Ecto neural progenitor cell (in vitro differentiated cells): ENCODE measurements at places on chromosomes 7 and 10.

- peak; percentile 36 for DNase-seq
These were observed 9.7 kb upstream of the RASSF4 start for GRCh38 chr10:44949915-44950314.

- DNase-seq: no peak
These were observed 6.4 kb upstream of the MSS51 start for GRCh38 chr10:73439605-73440312.

GRCh38 chr10:52486840-52487611 is 172.9 kb downstream of the DKK1 start:
- DNase-seq: no peak

- DNase-seq: no peak
These were observed 457.6 kb downstream of the SEMA3D start for GRCh38 chr7:84729284-84729683.

DNA sequence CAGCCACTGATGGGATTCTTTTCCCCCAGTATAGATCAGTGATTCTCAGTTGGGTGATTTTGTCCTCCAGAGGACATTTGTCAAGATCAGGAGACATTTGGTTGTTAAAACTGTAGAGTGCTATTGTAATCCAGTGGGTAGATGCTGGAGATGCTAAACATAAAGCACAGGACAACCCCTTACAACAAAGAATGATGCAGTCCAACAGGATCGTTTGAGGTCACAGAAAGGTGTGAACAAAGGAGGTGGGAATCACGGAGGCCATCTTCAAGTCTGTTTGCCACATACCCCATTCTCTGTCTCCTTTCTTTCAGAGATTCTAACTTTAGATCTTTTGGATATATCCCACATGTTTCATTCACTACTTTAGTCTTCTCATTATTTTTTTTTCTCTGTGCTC is 69.0 kb downstream of the HELLS start:
- DNase-seq: no peak

GRCh38 chr7:27062946-27063345 is 32.9 kb downstream of the HOXA1 start:
- no peak for DNase-seq

GRCh38 chr10:68402276-68402675 is 4.8 kb downstream of the RUFY2 start:
- DNase-seq: no peak

DNA sequence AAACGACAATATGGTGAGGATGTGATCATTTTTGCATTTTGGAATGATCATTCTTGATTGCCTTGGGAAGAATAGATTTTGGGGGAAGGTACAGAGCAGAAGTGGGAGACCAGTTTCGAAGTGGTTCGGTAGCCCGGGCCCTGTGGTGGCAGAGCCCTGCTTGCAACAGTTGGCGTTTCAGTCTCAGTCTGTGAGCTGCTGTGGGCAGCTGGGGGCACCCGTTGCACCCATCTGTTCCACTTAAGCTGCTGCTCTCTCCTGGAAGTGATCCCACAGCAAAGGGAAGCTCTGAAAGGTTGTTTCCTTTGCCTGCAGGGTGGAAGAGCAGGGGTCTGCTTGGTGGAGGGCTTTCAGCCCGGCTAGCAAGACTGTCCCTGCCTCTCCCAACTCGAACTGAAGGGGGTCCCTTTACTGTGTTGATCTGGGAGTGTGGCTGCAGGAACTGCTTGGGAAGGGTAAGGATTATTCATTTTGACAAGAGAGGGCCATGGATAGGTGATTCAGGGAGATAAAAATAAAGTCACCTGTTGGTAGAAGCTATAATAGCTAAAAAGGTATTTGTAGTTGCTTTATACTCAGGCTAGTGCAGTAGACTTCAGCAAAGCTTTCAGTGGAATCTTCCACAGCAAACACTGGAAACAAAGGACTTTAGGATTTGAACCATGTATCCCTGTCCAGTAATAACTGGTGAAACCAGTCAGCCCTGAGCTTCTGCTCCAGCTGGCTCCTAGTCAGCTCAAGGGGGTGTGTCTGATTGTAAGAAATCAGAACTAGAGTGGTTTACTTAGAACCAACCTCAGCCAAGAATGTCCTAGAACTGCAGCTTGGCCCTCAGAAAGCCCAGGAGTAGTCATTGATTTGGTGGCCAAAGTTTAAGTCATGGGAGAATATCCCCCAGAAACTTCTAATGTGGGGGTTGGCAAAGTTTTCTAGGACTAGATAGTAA is 53.1 kb upstream of the PDCD4 start:
- no peak for DNase-seq

DNA sequence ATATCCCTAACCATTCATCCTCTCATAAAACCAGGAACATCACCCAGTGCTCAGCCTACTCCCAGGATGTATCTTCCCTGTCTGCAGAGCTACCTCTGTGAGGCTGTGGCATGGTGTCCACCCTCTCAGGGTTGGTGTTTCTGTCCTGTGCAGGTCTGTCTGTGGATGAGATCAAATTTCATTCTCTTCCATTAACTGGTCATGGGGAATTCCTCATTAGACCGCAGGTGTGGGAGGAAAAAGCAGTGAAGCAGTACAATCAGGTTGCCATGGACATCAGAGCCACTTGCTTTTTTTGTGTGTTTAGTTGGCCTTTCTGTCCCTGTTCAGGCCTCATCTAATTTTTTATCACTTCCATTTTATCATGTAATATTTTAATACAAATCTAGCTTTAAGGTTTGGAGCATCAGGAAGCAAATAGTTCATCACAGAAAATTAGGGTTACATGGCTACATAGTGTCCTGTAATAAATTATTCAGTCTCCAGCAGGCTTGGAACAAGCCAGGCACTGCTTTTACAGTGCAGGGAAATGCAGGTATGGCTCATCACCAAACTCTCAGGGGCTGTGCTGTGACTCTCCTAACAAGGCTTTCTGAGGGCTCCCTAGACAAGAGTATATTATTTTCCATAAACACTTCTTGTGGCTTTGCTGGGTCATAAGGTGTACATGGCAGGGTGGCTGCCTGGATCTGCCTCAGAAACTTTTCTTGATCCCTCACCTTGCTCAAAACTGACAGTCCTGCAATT is 594.9 kb upstream of the IGFBP3 start:
- DNase-seq: no peak

GRCh38 chr10:7411671-7412128 is 866 bp upstream of the SFMBT2 start:
- DNase-seq: peak; percentile 53

DNA sequence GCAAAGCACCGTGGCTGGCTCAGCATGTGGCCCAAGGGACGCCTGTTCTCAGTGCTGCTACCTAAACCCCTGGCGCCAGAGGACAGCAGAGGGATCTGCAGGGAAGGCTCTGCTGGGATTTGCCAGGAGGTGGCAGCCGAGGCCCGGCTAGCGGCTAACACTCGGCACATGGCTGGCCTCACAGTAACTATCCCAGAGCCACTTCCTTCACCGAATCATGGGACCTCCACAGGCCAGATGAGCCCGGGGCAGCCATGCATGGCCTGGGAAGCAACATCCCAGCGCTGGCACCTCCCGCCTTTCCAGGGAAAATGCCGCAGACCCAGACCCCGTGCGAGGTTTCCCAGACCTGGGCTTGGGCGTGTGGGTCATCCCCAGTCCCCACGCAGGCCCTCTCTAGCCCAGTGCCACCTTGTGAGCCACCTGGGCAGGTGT is 36.4 kb downstream of the DPYSL4 start:
- DNase-seq: peak; percentile 90

DNA sequence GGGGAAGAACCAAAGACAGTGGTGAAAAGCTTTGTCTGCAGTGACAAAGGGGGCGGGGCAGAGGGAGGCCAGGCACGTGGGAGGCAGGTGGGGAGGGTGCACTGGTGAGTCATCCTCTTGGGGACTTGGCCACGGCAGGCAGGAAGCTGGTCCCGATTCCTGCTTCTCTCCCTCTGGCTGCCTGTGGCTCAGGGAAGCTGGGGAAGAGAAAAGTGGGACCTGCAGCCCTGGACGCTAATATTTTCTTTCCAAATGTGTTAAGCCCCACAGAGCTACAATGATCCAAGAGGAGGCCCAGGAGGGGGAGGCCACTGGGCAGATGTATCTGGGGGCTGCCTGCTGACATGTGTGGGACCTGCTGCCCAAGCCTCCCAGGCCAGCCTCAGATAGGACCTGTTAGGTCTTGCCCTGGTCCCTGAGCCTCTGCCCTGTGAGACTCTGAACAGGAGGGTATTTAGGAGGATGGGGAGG is 231.8 kb downstream of the KCNMA1 start:
- peak; percentile 78 for DNase-seq

- DNase-seq: no peak
These were observed 79.1 kb downstream of the CCSER2 start for GRCh38 chr10:84407388-84408049.

- no peak for DNase-seq
These were observed 99.6 kb downstream of the PLXDC2 start for GRCh38 chr10:19915816-19916215.

GRCh38 chr10:89468191-89468965 is 54.0 kb downstream of the IFIT5 start:
- no peak for DNase-seq

GRCh38 chr10:76089556-76090180 is 658.2 kb downstream of the LRMDA start:
- DNase-seq: no peak

DNA sequence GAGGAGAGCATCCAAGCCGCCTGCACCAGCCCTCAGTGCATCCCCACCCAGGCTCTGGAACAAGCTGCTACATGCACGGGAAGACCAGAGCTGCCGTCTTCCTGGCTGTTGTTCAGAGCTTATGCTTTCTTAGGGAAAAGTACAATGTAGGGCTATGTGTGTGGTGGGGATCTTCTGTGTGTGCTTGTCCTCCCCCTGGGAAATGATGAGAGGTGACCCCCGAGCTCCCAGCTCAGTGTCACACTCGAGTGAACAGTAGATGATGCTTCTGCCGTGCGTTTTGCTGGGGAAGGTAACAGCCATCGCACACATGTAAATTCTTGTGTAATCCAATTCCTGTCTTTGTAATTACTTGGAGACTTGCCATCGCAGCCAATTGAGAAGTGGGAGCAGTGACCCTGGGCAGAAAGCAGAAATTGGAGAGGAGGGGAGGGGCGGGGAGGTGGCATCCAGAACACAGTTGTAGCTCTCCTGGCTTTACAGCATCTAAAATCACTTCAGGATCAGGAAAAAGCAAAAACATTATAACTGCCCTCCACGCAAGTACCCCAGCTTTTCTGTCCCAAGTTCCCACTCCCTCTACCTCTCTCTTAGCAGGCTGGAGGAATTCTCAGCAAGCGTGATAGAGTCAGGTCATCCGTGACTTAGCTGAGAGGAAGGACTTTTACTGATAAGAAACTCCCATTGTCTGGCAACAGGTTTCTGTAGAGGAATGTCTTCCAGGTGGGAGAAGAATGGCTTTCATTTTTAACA is 149.6 kb downstream of the TCF7L2 start:
- DNase-seq: no peak

- no peak for DNase-seq
These were observed 1.4 kb upstream of the THSD7A start for GRCh38 chr7:11833431-11833830.

DNA sequence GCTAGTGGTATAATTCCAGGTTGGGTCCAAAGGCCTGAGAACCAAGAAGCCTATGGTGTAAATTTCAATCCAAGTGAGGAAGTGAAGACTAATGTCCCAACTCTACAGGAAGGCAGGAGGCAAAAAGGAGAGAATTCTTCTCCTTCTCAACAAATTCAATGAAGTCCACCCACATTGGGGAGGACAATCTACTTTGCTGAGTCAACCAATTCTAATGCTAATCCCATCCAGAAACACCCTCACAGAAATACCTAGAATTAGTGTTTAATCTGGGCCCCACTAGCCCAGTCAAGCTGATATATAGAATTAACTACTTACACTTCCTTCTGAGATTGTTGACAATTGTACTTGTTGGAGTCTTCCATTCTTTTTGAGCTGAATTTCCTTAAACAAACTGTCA is 413.2 kb upstream of the PHF14 start:
- DNase-seq: no peak

GRCh38 chr10:12973149-12973718 is 28.3 kb downstream of the CCDC3 start:
- no peak for DNase-seq

- no peak for DNase-seq
These were observed 22.7 kb downstream of the CYP2C19 start for GRCh38 chr10:94785211-94785610.

GRCh38 chr10:102159831-102160230 is 7.6 kb downstream of the NOLC1 start:
- no peak for DNase-seq

- no peak for DNase-seq
These were observed 537.4 kb upstream of the PFKP start for GRCh38 chr10:2529945-2530344.

- DNase-seq: peak; percentile 57
These were observed 1005.8 kb upstream of the C7orf33 start for GRCh38 chr7:147584771-147585193.

- DNase-seq: no peak
These were observed 17.5 kb downstream of the PLXNA4 start for GRCh38 chr7:132558815-132559214.

DNA sequence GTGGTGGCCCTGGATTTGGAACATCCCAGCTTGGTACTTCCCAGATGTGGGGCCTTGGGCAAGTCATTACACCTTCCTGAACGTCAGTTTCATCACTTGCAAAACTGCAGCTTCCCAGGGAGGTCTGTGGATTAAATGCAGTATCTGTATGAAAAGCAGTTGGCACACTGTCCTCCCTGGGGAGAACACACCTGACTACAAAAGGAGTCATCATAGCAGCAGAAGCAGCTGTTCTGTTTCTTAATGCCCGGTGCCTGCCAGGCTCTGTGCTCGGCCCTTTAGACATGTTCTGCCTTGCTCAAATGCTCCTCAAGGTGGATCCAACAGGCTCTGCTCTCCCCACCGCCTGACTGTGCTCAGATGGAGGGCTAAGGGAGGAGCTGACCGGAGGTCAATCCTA is 31.0 kb downstream of the CDCA7L start:
- no peak for DNase-seq

DNA sequence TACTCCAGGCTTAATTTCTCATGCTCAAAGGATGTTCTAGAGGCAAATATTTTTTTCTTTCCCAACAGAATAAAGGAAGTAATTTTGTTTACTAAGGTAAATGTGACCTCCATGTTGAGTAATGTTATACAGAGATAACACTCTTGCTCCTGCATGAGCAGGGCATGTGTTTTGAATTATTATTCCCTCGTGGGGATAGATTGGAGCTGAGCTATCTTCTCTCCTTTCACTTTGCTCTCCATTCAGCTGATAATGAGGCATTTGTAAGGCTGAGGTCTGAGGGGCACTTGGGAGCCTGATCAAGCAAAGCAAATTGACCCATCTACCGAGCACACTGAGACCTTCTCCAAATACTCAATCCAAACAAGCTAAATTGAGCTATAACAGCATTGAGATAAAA is 50.7 kb upstream of the GHITM start:
- DNase-seq: no peak
